AG10803 (cell line): ENCODE measurements at places on chromosomes 1 and 21.

DNA sequence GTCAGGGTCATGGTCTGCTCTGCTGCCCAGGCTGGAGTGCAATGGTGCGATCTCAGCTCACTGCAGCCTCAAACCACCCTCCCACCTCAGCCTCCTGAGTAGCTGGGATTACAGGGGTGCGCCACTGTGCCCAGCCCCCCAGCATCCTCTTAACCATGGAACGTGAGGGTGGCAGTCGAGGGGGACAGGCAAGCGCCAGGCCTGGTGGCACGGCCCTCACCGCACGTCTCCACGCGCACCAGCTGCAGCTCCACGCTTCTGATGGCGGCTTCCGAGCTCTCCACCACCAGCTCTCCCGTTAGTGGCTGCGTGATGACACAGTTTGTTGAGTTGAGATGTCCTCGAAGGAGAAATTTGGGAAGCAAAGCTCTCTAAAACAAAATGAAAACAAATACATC is 39.1 kb downstream of the VPS26C start:
- no peak for DNase-seq

GRCh38 chr1:43766086-43766784 is 58.9 kb downstream of the ST3GAL3 start:
- no peak for DNase-seq

GRCh38 chr1:7290971-7291970 is 479.8 kb upstream of the VAMP3 start:
- peak; percentile 71 for DNase-seq

GRCh38 chr1:72003092-72003491 is 279.2 kb downstream of the NEGR1 start:
- DNase-seq: no peak

- DNase-seq: no peak
These were observed 32.1 kb downstream of the ZMYND12 start for GRCh38 chr1:42423681-42424080.

DNA sequence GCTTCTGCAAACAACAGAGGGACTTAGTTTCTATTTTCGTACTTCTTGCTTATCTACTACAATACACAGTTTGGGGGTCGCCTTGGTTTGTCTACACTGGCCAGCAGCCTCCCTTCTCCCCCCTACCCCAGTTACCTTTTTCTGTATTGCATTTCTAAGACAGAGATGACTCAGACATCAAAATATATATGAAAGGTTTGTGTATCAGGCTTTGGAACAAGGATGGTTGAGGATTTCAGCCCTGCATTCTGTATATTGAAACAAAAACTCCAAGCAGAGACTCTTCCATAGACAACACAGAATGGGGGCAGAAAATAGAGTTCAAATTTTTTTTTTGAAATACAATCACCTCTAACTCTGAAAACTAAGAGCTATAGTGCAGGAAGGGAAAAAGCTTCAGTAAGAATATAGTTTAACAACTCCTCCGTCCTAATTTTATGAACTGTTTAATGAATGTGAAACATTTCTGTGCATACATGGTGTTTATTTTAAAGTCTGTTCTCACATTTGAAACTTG is 1.9 kb downstream of the SAMD13 start:
- DNase-seq: no peak

- no peak for DNase-seq
These were observed 15.0 kb downstream of the CACNA1S start for GRCh38 chr1:201096977-201097856.

DNA sequence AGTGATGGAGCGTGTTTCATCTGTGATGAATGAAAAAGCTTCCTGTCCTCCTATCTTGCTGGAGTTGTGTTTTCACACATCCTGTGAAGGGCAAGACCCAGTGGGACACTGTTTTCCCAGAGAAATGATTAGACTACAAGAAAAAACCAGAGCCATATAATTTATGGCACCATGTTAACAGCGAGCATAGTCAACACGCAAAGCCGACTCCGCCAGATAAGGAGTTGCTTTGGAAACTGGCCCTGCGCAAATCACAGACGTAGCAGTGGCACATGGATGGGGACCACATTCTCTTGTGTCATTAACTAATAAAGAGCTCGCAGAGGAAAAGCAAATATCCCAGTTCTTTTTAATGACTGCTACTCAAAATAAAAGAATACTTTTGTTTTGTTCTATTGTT is 471.2 kb upstream of the RUNX1 start:
- no peak for DNase-seq

- DNase-seq: peak; percentile 46
These were observed 45.1 kb upstream of the DNAH14 start for GRCh38 chr1:224884361-224884801.

DNA sequence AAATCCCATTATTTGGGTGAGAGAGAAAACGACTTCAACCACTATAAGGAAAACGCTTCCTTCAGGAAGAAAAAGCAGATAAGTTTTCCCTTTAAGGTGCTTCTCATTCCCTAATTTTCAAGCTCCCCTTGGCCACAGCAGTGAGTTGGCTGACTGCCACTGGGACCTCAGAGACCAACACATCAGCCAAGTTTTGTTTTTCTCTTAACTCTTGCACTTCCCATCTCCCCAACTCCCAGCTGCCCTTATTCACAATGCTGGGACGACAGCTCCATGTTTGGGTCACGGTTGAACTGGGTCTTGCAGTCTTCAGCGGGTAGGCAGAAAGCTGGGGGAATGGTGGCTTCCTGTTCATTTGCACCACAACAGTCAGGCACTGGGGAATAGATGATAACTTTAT is 18.9 kb downstream of the SGIP1 start:
- no peak for DNase-seq

- peak; percentile 70 for DNase-seq
These were observed 25.1 kb upstream of the TMEM61 start for GRCh38 chr1:54955359-54955758.

- DNase-seq: no peak
These were observed 28.3 kb upstream of the TMPRSS2 start for GRCh38 chr21:41536076-41536826.

- no peak for DNase-seq
These were observed 97.2 kb downstream of the ACTL8 start for GRCh38 chr1:17852383-17852782.

- DNase-seq: no peak
These were observed 11.2 kb upstream of the KCNQ4 start for GRCh38 chr1:40772146-40772955.

- peak; percentile 58 for DNase-seq
These were observed 65.6 kb downstream of the OPTC start for GRCh38 chr1:203559523-203559922.
